ENCODE measurements at places on chromosomes 7 and 10.
A peak's percentile ranks its signal among the peaks of the same experiment; 100 is the strongest.

- peak; percentile 88 for DNase-seq
These were observed 3.2 kb upstream of the CREB5 start for GRCh38 chr7:28408960-28409715.

DNA sequence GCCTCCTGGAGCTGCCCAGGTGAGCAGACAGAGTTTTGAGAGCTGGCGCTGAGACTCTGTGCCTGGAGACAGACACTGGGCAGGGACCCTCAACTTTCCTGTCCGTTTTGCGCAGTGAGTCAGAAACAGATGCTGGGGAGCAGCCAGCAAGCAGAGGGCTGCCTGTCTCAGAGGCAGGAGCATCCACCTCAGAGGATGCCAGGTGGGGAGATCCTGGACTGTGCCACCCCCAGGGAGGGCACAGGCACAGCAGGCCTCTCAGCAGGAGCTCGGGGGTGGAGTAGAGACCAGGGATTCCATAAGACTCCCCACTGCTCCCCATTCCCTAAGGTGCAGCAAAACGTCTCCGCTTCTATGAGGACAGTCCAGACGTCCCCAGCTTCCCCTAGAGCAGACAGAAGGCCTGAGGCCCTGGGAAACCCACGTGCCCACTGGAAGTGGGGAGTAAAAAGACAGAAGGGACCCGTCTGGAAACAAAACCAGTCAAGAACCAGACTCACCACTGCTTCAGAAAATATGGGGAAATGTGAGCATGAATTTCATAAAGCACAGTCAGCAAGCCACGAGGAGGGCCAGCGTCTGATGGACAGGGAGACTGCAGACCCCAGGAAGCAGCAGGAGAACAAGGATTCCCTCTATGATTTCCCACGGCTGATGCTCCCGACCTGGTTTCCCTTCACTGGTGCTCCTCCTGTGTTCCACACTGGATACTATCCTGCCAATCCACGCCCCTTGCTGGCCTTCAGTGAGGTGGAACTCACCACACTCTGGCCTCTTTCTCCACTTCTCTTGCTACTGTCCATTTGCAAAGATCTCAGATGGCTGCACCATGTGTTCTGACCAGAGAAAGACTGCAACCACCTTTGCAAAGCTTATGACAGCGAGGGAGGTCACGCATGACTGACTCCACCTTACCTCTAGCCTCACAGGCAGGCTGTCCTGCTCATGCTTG, 151.3 kb upstream of the FAM20C start:
- no peak for DNase-seq

GRCh38 chr7:36182854-36183604, 30.0 kb downstream of the EEPD1 start:
- DNase-seq, result no peak

GRCh38 chr10:8114741-8115617, 60.5 kb downstream of the GATA3 start:
- DNase-seq, result no peak

- no peak for DNase-seq
These were observed 15.5 kb upstream of the CALD1 start for GRCh38 chr7:134763960-134764359.

DNA sequence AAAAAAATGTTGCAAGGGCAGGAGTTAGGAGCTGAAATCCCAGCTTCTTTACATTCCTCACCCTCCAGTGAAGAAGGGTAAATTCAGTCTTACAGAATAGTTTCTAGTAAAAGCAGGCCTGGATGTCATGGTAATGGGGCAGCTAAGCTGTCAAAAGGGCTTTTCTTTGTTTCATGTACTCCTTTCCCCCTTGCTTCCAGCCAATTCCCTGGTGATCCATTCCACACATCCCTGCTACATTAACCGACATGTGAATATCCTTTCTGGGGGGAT, 36.0 kb downstream of the RHEB start:
- DNase-seq, result no peak

- DNase-seq, result no peak
These were observed 706.8 kb upstream of the POT1 start for GRCh38 chr7:125636320-125636962.

DNA sequence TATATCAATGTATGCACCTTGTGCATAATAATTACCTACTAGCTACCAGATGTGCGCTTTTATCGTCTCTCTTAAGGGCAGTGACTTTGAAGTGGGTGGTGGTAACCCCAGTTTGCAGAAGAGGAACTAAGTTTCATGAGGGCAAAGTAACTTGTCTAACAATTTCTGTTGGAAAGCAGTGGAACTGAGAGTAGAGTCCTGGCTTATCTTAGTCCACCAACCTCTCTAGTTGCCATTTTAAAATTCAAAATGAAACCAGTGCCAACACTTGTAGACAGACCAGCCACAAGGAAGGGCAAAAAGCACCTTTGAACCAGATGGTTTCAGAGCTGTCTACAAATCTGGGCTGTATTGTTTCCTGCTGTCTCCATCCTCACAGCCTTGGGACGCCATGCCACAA, 32.0 kb upstream of the RBM20 start:
- no peak for DNase-seq

- DNase-seq, result peak; percentile 60
These were observed 45.4 kb upstream of the MBL2 start for GRCh38 chr10:52818019-52818418.

GRCh38 chr10:124075231-124075955, 18.0 kb downstream of the CHST15 start:
- no peak for DNase-seq

- DNase-seq, result no peak
These were observed 6.3 kb upstream of the SNX13 start for GRCh38 chr7:17946591-17946990.

GRCh38 chr7:36387435-36388231, 2.0 kb upstream of the ANLN start:
- DNase-seq, result no peak

DNA sequence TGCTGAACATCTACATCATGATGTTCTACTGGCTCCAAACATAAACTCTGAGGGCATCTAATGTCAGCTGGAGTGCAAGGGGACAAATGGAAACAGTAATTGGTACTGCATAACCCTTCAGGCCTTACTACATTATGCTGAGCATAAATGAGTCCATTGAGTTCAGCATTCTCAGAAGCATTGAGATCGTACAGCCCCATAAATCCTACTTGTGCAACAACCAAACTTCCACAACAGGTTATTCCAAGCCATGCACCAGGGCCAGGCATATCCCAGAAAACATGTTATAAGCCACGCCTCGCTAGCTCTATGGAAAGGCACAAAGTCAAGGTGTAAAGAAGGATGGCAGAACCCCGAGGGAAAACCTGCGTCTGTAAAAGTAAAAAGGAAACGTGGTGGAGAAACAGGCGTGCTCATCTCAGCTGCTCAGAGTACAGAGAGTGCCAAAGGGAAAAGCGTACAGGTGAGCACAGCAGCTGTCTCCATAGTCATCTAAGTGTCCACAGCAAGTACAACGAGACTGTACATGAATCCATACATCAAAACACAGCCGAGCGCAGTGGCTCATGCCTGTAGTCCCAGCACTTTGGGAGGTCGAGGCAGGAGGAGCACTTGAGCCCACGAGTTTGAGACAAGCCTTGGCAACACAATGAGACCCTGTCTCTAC, 124.6 kb downstream of the PARD3 start:
- DNase-seq, result no peak
